ENCODE measurements at places on chromosomes 3 and 15.

DNA sequence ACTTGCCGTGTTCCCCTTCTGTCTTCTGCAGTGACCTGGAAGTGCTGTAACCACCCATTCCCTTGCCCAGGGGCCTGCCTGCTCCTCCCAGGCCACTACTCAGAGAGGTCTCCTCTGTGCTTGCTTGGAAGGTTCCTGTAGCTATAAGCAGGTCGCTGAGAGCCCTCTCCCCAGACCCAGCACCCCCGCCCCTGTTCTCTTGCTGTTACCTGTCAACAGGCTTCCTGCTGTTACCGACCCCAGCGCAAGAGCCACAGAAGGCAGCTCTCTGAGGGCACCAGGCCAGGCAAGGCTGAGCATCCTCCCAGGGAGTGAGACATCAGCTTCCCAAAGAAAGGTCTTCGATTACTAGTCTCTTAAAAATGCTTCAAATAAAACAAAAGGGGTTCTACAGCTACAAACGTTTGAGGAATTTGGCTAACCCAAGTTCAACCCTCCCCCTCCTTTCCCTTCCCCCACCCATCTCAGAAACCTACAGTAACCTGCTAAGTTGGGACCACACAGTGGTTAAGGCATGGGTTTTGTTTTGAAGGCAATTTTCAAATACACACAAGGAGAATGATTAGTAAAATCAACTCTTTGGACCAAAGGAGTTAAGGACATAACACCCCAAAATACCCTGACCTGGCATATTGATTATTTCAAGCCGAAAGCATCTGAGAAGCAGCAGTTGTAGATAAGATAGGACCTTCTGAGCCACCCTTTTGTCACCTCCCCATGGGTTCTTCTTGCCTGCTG lies 74.9 kb upstream of the MFGE8 start:
- no peak for DNase-seq

GRCh38 chr15:59814409-59814808 lies 125.3 kb upstream of the BNIP2 start:
- no peak for DNase-seq

DNA sequence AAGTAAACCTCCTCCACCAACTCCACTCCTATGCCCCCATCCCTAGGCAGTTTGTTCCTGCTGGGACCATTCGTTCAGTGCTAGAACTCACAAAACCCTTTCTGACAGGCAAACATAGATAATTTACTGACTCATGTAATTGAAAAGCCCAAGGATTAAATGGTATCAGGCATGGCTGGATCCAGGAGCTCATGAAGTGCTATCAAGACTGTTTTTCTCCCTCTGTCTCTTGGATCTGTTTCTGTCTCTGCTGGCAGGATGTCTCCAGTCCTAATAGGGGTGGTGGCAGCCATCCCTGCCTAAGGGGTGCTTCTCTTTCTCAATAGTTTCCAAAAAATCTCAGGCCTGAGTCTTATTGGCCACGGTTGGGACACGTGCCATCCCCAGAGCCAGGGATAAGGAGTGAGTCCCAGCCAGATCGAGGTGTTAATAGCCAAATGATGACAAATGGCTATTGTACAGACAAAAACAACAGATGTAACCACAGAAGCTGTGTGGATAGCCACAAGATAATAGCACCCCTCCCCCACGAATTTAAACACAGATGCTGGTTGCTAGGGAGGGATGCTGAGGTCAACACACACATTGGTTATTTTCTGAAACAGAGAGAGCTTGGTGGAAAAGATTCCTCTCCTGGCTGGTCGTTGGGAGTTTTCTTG lies 168.6 kb downstream of the SHQ1 start:
- DNase-seq: no peak

DNA sequence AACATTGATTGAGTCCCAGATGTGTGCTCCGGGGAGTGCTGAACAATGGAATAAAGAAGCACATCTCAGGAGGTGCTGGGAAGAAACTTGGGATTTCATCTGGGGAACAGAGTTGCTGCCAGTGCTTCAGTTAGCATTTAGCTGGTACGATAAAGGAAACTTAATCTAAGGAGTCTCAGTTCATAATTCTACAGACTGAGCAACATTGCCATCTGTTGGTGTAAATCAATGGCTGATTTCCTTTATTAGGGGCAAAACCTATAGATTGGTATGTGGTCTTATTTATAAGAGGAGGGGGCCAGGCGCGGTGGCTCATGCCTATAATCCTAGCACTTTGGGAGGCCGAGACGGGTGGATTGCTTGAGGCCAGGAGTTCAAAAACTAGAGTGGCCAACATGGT lies 8.9 kb downstream of the MKRN2OS start:
- no peak for DNase-seq

DNA sequence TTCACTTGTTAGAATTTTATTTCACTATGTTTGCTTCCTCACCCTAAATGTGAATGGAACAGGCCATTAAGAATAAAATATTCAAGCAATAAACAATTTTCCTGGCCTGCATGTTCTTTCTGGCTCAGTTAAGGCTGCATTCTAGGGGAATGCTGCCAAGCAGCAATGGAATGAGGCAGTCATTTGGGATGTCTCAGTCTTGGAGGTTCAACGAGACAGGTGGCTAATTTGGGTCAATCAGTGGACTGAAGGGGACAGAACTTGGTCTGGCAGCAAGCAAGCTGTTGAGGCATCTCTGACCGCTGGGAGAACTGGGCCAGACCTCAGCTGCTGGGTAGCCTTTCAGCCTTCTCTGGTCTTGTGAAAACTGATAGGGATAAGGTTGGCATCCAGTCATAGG lies 241.6 kb downstream of the NLGN1 start:
- DNase-seq: no peak

DNA sequence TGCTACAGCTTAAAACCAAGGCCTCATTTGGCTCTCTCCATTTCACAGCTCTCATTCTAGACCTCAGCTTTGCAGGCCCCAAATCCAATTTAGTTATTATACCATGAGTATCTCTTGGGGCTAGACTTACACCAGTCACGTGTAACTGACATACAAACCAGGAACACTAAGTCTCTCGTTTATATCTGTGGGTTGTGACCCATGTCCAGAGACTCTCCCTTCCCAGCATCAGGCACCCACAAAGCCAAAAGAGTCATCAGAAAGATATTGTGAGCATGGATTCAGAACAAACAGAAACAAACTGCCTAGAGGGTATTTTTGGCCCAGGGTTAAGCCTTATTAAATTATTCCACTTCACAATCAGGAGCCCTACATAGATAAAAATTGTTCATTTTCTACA lies 5.6 kb upstream of the CCDC13 start:
- DNase-seq: no peak

DNA sequence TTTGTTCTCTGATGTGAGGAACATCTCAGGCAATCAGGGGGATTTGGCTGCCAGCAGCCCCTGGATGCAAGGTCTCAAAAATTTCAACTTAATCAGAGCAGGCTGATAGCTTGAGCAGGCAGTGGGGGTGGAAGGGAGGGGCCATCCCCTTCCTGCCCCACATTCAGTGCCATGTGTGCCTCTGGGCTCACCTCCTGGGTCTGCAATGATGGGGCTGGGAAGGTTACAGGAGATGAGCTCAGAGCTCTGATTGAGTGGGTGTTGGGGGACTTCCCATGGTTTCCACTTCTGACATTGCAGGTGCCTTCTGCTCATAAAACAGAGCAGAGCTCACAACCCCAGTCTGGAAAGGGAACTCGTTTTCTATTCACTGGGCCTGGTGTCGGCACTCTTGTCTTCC lies 37.0 kb downstream of the PARP16 start:
- no peak for DNase-seq

DNA sequence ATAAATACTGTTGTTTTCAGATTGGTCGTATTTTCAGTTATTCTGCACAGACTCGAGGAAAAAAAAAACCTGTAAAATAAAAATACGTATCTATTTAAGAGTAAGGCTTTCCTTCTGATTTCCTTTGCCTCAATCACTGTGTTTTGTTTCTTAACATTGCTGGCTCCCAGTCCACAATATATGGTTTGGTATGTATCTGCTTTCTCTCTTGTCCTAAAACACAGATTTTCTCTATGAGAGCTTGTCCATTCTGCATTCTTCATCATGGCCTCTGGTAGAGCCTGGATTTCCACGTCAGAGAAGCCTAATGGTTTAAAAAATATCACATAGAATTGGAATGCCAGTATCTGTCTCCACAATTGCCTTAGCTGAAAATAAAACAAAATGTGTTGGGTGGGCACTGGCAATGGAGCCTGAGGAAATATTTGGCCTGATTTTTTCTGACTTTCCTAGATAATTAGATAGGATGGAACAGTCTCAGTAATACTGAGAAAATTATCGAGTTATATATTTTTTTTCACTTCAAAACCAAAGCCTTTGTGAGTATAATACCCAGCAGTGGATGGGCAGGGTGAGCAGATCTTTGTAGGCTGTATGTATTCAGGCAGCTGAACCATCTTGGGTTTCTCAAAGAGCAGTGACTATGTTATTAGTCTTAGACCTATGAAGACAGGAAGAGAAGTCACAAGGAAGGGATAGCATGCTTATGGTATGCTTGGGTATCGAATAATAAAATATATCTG lies 1.9 kb downstream of the CD200 start:
- DNase-seq: no peak

- DNase-seq: no peak
Observed at GRCh38 chr3:149058602-149059001, 27.7 kb downstream of the HLTF start.

DNA sequence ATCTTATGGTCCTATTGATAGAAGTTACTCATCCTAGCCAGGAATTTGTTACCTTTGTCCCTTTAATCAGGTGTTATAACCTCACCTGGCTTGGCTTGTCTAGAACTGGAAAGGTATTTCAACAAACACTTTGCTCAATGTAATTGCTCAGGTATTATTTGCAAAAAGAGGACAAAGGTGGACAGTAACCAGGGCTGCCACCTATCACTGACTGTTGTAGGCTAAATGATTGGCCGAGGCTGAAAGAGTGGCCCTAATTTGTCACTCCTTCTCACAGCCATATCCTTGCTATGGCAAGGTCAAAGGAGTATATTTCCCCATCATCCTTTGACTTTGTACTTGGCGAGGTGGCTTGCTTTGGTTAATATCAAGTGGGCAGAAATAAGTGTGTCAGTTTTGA lies 2.7 kb upstream of the SELENOS start:
- no peak for DNase-seq

- no peak for DNase-seq
Observed at GRCh38 chr3:69353503-69353902, 32.4 kb downstream of the FRMD4B start.

DNA sequence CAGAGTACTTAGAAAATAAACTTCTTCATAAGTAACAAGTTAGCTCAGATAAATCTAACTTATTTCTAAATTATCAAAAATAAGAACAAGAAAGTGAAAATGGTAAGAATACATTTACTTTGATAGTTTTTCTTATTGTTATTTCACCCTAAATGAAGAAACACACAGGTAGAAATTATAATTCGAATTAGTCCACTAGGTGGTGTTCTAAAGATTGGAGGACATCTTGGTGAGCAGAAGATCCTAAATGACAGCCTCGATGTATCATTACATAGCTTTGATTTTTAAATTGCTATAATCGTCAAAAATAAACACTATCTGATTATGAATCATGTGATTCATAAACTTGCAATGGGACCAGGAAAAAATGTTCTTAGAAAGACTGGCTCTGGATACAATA lies 280.8 kb upstream of the UBE2E2 start:
- DNase-seq: no peak

- peak; percentile 70 for DNase-seq
Observed at GRCh38 chr3:143119974-143120715, 574 bp downstream of the CHST2 start.

GRCh38 chr3:188728371-188728896 lies 443.3 kb upstream of the TPRG1 start:
- DNase-seq: no peak

- peak; percentile 96 for DNase-seq
Observed at GRCh38 chr3:122415762-122416654, at the start of gene WDR5B. Gene WDR5B, minus strand, starts transcription at chr3:122416062. Its CDS starts 534 bp downstream, at chr3:122415528.

DNA sequence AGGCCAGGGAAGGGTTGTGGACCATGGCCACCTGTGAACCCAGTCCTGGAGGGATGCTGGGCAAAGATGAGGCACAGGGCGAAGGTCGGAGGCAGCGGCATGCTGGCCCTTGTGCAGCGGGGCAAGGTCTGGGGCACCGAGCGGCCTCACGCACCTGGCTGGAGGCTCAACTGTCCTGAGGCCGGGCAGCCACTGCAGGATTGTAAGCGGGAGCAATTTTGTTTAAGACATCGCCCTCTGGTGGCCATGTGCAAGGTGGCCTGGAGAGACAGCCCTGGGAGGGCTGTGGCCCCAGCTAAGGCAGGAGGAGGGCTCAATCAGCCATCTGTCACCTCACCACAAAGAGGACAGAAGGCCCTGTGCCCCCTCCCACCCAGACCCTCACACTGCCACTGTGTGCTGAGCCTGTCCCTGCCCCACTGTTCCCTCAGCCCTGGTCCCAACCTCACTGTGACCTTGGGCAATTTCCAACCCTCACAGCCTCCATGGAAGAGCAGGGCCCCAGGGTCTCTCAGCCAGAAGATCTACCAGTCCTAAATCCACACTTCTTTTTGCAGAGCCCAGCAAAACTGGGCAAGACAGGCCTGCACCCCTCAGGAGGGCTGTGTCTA lies 46.2 kb downstream of the TPRA1 start:
- peak; percentile 90 for DNase-seq

DNA sequence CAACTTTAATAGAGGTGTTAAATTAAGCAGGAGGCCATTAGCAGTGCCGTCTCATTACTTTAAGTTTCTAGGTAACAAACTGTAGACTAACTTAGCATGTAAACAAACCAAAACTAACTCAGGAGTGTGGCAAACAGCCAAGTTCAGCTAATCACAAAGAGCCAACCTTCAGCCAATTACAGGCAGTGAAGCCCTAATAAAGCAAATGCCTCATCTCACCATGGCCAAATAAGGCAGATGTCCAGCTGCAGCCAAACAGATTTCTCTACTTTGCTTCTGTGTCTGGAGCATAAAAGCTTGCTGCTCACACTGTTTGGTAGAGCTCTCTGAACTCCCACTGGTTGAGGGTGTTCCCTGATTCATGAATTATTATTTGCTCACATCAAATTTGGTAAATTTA lies 835.4 kb upstream of the GBE1 start:
- DNase-seq: no peak

DNA sequence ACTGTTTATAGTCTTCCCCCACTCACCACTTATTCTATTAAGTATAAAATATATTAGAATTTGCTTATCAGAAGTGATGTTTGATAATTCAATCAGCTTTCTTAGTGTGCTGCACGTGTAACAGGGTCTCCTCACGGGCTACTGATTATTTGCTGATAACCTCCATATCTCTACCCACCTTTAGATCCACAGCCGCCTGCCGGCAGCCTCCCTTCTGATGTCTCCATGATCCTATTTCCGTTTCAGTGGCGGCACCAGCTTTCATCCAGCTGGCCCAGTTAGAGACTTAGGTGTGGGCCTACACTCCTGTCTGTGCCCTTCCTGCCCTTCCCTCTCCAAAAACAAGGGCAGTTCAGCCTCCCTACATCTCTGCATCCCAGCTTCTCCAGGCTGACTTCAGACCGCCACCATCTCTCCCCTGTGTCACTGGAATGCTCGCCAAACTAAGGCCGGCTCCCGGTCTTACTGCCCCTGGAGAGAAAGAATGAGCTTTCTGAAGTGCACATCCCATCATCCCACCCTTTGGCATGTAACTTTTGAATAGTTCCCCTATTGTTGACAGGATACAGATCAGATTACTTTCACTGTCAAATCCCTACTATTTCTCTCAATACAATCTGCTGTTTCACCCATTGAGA lies 76.6 kb upstream of the PRTG start:
- DNase-seq: no peak
